ENCODE measurements at places on chromosomes 5 and 9. TPM values are rescaled to one million over a fixed set of nuclear protein-coding genes. Genes with fewer than 3 reads are reported as not detected.
A peak's percentile ranks its signal among the peaks of the same experiment; 100 is the strongest.

DNA sequence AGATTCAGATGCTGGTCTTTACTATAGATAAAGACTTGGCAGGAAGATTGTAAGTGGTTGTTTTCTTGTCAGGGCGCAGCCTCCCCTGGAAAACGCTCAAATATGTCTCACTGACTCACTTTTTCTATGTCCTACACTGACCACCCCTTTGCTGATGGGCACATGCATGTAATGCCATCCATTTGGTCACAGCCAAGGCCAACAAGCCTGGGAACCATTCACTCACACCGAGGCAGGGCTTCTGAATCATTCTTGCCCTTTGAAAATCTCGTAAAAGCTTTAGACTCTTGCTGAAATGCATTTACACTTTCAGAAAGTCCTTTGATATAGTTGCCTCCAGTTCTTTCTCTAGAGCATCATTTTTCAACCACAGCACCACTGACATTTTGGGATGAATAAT, 249.4 kb downstream of the ACTL7B start:
- H3K36me3 ChIP-seq: no peaks in the 10 kb centered on the region
- no peak overlapping the region for H3K27ac ChIP-seq
- H3K4me3 ChIP-seq: no peak overlapping the region

The FYB1 gene
- 0.52 TPM for total RNA-seq

DNA sequence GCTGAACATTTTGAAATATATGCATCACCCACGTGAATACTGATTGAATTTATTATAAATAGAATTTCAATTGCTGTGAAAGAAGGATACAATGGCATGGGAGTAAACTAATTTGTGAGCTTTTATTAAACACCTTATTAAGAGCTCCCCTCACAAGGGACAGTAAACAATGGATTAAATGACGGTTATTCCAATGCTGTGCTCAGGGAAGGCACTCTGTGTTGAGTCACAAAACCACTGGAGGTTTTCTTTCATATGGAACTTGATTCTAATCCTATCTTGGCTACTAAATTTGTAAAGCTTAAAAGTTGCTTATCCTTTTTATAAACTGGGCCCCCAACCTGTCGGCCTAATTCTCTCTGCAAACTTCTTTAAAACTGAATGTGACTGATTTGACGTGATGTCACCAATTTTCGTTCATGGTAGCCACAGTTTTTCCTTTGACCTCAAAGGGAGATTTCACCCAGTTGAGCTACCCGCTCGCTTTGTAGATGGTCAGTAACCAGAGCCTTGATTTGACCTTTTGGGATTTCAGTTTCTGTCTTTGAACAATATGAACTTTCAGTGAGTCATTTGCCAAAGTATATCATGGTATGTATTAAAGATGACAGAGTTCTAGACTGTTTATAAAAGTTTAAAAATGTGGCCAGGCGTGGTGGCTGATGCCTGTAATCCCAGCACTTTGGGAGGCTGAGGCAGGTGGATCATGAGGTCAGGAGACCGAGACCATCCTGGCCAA, 61.3 kb upstream of the PIK3R1 start:
- no peaks in the 10 kb centered on the region for H3K36me3 ChIP-seq
- H3K27me3 ChIP-seq: no peaks in the 10 kb centered on the region
- no peak for DNase-seq

The KIF4B gene
- not detected for total RNA-seq

- H3K27ac ChIP-seq: no peak overlapping the region
- no peak overlapping the region for H3K4me3 ChIP-seq
- 0 out of 2 replicates have a peak, but pooled peaks cover 4% of the 10 kb centered on the region for H3K4me1 ChIP-seq
- no peaks in the 10 kb centered on the region for H3K36me3 ChIP-seq
- H3K27me3 ChIP-seq: no peaks in the 10 kb centered on the region
- no peak for DNase-seq
These were observed 847.9 kb downstream of the EFNA5 start for GRCh38 chr5:106822851-106823250.

The PDLIM4 gene
- 10.6 TPM for total RNA-seq

GRCh38 chr5:128491291-128491690, 46.8 kb downstream of the FBN2 start:
- H3K27me3 ChIP-seq: no peaks in the 10 kb centered on the region
- no peak for DNase-seq
- H3K4me3 ChIP-seq: no peak overlapping the region
- no peak overlapping the region for H3K27ac ChIP-seq
- no peaks in the 10 kb centered on the region for H3K36me3 ChIP-seq

The SLC34A3 gene
- 0.13 TPM for total RNA-seq

DNA sequence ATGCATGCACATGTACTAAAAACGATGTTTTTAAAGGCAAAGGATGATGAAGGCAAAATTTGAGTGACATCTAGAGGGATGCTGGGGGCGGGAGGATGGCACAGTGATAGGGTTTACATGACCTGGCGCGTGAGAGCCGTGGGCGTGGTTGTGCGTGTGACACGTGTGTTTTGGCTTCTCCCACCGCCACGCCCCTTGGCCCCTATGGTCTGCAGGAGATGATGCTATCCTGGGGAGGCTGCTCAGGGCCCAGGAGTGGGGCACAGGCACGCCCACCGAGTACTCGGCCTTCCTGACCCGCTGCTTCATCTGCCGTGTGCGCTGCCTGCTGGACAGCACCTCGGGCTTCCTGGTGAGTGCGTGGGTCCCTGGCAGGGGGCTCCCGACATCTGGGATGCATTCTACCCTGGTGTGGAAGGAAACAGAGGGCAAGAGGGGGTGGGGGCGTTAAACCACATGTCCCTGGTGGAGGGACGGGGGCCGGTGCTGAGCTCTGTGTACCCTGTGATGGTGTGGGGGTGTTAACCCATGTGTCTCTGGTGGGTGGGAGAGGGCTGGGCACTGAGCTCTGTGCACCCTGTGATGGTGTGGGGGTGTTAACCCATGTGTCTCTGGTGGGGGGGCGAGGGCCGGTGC, 19.2 kb upstream of the EXOC3 start:
- no peak for DNase-seq
- no peaks in the 10 kb centered on the region for H3K27me3 ChIP-seq
- peaks cover 3% of the 10 kb centered on the region for H3K36me3 ChIP-seq
- H3K4me3 ChIP-seq: no peak overlapping the region
- peaks cover 6% of the 10 kb centered on the region for H3K4me1 ChIP-seq
- H3K27ac ChIP-seq: 0 out of 2 replicates have a peak overlapping the region, but pooled peaks have one; percentile 16

The FGF18 gene
- total RNA-seq: 1.4 TPM

- peaks cover 15% of the 10 kb centered on the region for H3K27me3 ChIP-seq
- no peak for DNase-seq
- peaks cover 14% of the 10 kb centered on the region for H3K4me1 ChIP-seq
These were observed 8.3 kb upstream of the SLC25A48 start for GRCh38 chr5:135826221-135826525.

The PCDHB10 gene
- total RNA-seq: 1.7 TPM

The CMYA5 gene
- 1.1 TPM for total RNA-seq

- no peaks in the 10 kb centered on the region for H3K27me3 ChIP-seq
- no peak overlapping the region for H3K27ac ChIP-seq
- no peak overlapping the region for H3K4me3 ChIP-seq
- peaks cover 22% of the 10 kb centered on the region for H3K36me3 ChIP-seq
These were observed 35.3 kb downstream of the NDFIP1 start for GRCh38 chr5:142143878-142144277.

GRCh38 chr5:154620411-154620810, 134.8 kb upstream of the LARP1 start:
- no peaks in the 10 kb centered on the region for H3K36me3 ChIP-seq
- no peak overlapping the region for H3K27ac ChIP-seq
- no peak for DNase-seq

The C5 gene
- total RNA-seq: 0.71 TPM
